ENCODE measurements at places on chromosomes 2 and 18.

GRCh38 chr18:26040051-26040656, 50.3 kb downstream of the SS18 start:
- DNase-seq: no peak

DNA sequence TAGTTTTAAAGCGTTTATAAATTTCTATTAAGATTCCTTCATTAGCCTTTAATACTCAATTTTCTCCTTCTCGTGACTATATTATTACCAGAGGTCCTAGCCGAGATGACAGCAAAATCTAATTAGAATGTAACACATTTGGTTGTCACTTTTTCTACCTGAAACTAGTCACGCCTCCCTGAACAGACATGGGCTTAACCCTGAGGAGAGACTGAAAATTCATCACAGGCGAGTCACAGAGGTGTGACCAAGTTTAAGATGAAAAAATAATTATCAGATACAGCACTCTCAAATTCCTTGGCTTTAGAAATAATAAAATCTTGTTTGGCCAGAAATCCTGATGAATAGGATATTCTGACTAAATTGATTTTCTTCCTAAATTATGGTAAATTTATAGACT, 834.4 kb upstream of the SLC39A10 start:
- no peak for DNase-seq

DNA sequence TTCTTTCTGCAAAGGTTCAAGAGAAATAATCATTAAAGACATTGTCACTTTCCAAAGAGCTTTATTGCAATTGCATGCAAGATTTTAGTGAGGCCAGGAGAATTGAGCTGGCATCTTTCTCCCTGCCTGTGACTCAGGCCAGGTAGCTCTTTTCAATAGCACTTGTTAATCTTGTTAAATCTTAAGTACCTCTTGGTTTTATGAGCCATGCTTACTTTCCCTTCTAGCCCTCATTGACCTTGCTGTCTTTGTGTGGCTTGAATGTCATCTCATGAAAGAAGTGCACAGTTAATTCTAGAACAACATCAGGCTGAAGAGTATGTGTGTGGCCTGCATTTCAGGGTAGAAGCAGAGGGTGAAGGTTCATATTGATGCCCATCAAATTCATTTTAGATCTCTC, 14.8 kb upstream of the LGALSL start:
- no peak for DNase-seq

DNA sequence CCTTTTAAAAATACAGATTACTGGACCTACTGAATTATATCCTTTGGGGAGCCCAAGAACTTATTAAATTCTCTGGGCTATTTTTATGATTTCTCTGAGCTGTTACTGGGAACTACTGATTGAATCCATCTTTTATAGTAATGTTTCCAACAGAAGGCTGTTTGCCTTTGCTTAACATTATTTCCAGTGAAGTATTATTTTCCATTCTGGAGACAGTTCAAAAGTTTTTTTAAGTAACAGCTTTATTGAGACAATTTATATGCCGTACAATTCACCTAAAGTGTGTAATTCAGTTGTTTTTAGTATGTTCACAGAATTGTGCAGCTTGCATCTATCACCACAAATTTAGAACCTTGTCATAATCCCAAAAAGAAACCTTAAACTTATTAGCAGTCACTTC, 100.6 kb downstream of the BABAM2 start:
- no peak for DNase-seq

- DNase-seq: peak; percentile 60
Observed at GRCh38 chr18:69948919-69949537, 1.4 kb upstream of the CD226 start.

GRCh38 chr2:16128746-16129610, 188.6 kb downstream of the MYCN start:
- DNase-seq: no peak
